ENCODE measurements at places on chromosomes 5 and 9. TPM values are rescaled to one million over a fixed set of nuclear protein-coding genes. Genes with fewer than 3 reads are reported as not detected.

Gene LIFR
- polyA plus RNA-seq, result 9.2 TPM

- no peak overlapping the region for H3K27ac ChIP-seq
- no peaks in the 10 kb centered on the region for H3K4me1 ChIP-seq
- DNase-seq, result no peak
- no peaks in the 10 kb centered on the region for H3K36me3 ChIP-seq
- H3K27me3 ChIP-seq, result no peaks in the 10 kb centered on the region
These were observed 1933.2 kb upstream of the WWC1 start for GRCh38 chr5:166358127-166358830.

DNA sequence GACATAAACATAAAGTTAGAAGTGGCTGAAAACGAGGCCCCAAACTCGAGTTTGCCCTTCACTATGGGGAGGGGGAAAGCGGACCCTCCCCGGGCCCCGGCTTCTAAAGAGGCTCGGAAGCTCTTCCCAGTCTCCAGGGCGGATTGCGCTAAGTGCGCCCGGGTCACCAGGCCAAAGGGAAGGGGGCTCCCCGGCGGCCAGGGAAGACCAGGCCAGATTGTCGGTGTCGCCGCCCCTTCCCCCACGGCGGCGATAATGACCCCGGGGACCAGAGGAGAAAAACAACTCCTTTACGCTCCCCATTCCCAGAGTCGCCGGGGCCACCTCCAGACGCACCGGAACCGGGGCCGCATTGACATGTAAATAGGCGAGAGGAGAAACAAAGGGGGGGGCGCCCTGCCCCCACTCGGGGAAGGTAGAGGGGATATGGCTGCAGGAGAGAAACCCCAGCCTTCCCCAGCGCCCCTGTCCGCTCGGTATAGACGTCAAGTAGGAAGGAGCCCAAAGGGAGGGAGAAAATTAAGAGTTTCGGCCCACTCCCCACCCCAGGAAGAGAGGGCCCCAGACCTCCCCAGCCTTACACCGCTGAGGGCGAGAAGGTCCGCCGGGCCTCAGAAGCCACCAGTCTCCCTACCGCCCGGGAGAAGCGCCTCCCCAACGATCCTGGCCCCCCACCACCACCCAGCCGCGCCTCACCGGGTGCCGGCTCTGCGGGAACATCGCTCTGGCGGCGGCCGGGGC lies 1.7 kb downstream of the TLE1 start:
- peak overlapping the region; percentile 84 for H3K27ac ChIP-seq
- H3K4me1 ChIP-seq, result peaks cover 22% of the 10 kb centered on the region
- H3K4me3 ChIP-seq, result peak overlapping the region; percentile 91
- H3K27me3 ChIP-seq, result no peaks in the 10 kb centered on the region

GRCh38 chr5:8895599-8895998 lies 650.3 kb downstream of the SEMA5A start:
- no peaks in the 10 kb centered on the region for H3K4me1 ChIP-seq
- H3K27me3 ChIP-seq, result no peaks in the 10 kb centered on the region
- H3K27ac ChIP-seq, result no peak overlapping the region
- no peak overlapping the region for H3K4me3 ChIP-seq
- no peaks in the 10 kb centered on the region for H3K36me3 ChIP-seq

DNA sequence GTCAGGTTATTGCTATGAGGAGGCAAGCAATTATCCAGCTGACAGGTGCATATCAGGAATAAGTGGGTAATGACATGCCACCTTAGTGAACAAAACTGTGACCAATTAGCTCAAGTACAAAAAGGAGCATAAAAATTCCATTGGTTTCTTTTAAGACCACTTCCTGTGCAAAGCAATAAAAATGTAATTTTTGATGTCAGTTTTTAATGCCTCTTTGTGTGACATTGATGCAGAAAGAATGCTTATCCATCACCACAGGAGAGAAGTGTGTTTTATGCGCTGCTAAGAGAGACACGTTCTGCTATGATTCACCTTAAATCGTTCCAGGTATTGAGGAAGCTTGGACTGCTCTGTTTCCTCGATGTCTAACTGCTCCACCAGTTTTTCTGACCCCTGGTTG lies 96.7 kb downstream of the MRPS27 start:
- no peak overlapping the region for H3K4me3 ChIP-seq
- H3K27ac ChIP-seq, result no peak overlapping the region
- H3K4me1 ChIP-seq, result peaks cover 9% of the 10 kb centered on the region

DNA sequence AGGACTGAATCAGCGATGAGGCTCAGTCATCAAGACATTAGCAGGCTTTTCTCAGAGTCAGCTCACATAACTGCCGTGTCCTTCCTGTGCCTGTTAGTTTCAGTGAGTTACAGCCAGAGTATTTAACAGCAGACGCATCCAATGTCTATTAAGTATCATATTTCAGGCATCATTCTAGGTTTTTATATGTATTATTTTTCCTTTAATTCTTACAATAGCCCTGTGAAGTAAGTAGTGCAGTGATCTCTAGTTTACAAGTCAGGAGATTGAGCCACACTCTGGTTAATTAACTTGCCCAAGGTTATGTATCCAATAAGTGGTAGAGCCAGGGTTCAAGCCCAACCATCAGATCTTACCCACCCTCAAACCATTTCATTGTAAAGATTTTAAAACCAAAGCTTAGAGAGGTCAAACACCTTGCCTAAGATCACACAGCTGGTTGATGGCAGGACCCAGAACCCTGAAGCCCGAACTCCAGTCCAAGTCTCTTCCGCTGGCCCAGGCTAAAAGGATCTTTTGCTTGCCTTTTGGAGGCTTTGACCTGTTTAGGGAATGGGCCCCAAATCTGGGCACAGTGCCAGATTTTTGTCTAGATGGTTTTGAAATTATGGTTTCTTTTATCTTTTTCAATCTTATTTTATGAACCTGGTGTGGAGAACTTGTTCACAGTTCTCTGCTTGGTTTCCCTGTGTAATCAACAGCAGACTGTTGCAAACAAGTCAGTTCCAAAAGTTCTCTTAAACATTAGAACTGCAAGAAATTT lies 261.2 kb upstream of the CLINT1 start:
- H3K27me3 ChIP-seq, result no peaks in the 10 kb centered on the region
- H3K4me1 ChIP-seq, result no peaks in the 10 kb centered on the region
- no peak overlapping the region for H3K4me3 ChIP-seq
- H3K27ac ChIP-seq, result no peak overlapping the region
- no peaks in the 10 kb centered on the region for H3K36me3 ChIP-seq

Data from adrenal gland (tissue), 19 donors.